ENCODE measurements at places on chromosomes 5 and 9.

DNA sequence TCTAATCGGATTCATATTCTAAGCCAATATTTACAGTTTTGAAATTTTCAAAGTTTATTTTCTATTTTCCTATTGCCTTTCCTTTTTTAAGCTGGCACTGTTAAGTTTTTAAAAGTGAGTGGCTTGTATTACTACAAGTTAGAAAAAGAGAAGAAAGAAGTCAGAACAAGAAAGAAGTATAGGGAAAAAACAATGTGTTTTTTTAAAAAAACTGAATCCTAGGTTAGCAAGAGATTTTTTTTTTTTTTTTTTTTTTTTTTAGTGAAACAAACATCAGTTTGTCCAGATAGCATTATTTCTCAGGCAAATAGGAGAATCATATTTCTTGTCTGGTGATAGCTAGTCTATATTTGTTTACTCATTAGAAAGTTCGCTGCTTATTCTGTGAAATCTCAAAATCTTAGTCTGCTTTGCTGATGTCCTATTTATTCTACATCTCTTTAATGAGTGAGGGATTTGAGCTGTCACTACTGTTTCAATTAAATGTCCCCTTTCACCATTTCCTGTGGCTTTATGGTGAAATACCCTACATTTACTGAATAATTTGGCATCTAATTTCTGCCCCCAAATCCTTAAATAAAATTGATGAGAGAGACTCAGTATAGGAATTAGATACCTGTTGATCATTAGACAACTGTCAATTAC is 19.1 kb upstream of the LMNB1 start:
- no peak for DNase-seq

DNA sequence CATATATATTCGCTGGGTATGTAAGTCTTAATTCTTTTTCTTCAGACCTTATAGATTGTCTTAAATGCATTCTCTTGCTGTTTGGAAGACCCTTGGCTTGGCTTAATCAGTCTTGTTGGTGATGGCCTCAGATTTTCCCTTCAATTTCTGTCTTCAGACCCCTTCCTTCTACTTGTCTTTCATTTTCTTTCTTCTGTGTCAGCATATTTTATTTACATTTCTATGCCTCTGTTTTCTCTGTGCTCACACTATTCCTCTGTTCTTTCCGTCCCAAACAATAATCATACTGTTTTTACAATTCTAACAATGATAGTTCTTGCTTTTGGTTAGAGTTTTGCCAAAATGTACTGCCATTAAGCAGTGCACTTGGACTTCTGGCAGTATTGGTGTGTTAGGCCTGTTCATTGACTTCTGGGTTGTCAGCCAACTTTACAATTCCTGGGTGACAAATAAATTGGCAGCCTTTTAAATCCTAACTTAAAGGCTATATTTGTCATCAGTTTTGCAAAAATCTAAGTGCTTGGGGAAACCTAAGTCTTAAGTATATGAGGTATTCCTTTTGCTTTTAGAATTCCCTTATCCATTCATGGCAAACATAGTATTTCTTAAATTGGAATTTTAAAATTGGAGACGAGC is 8.0 kb downstream of the SRFBP1 start:
- no peak for DNase-seq

DNA sequence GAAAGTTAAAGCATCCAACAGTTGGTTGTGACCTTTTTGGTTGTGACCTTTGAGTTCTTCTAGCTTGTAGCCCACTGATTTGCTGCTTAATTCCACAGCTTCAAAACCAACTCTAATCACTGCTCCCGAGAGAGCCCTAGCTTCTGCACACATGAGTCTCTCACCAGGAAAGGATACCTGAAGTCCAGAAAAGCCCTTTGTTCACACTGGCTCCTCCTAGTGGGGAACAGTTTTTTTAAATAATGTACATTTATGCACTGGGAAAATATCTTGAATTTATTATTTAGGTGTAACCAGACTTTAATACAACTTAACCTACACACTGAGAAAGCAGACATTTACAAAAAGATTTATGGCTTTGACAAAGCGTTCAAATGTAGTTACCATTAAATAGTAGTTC is 120.2 kb upstream of the CCDC152 start:
- DNase-seq: no peak

- DNase-seq: no peak
Observed at GRCh38 chr5:78050888-78051287, 243.6 kb downstream of the AP3B1 start.

Data from stimulated activated CD8-positive, alpha-beta memory T cell treated with anti-CD3 and anti-CD28 coated beads, Interleukin-7, amount 100 ng/mL, for 4 hours (primary cell).